ENCODE measurements at places on chromosomes 11 and 22. TPM values are rescaled to one million over a fixed set of nuclear protein-coding genes. Genes with fewer than 3 reads are reported as not detected.

Gene OR51E2
- not detected for total RNA-seq

Gene SLN
- total RNA-seq: not detected

DNA sequence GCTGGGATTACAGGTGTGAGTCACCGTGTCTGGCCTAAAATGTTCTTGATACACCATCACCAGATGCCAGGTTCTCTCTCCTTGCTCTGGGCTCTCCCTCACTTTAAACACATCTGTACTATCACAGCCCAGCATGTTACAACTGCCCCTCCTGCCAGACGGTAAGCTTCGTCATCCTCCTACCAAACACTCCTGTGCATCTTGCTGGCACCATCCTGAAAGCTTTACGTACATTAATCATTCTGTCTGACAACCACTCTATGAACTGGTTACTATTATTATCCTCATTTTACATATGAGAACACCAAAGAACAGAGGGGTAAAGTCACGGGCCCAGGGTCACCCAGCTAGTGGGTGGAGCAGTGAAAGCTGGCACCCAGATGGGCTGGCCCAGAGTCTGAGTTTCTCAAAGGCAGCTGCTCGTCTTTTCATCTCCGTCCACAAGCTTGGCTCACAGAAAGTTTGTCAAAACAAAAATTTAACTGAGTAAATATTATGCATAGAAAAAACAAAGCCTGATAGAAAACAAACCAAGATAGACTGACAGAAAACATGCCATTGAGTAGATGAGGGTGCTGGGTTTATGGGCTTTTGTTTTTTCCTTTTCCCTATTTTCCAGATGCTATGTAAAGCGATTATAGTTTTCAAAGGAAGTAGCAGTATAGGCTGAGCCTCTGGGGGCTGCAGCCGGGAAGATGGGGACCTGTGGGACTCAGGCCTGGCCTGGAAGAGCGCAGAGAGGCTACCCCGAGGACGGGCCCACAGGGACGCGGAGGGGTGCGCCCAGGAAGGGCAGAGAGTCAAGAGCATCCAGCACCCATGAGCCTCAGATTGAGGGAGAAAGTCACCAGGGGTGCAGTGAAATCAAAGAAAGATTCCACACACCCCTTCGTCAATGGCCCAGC, 9.5 kb downstream of the PLA2G6 start:
- no peak for DNase-seq

Gene CHRM1
- total RNA-seq: not detected

- peak; percentile 34 for DNase-seq
Measured at GRCh38 chr11:66326261-66327111, 9.6 kb upstream of the CD248 start.

- DNase-seq: peak; percentile 78
Measured at GRCh38 chr22:38755155-38755910, 465 bp downstream of the SUN2 start.

GRCh38 chr22:39360674-39361413, 11.1 kb downstream of the SYNGR1 start:
- no peak for DNase-seq

Gene DKK3
- total RNA-seq: not detected

Gene OR52I1
- total RNA-seq: not detected

Gene CAPN5
- total RNA-seq: 1.1 TPM

DNA sequence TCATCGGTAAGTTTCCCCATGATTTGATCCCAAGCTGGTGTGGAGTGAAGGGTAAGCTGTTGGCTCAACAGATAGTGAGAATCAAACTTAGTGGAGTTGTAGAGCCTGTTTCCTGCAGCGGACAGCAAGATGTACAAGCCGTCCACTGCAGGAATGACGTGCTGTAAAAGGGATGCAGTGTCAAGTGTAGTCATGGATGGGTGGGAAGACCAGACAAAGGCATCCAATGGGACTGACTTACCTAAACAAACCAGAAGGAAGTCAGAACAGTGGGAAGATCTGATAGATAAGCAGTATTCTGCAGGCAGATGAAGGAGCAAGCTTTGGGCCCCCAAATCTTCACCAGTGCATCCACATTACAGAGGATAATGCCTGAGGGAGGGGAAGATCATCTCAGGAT, 8.8 kb downstream of the ZBTB16 start:
- DNase-seq: no peak

- DNase-seq: peak; percentile 8
Measured at GRCh38 chr11:93236741-93237675, 39.2 kb upstream of the SLC36A4 start.

Gene ACR
- total RNA-seq: not detected

- no peak for DNase-seq
Measured at GRCh38 chr22:46575911-46576555, 38.6 kb upstream of the CELSR1 start.

Gene PDE3B
- 92.1 TPM for total RNA-seq

DNA sequence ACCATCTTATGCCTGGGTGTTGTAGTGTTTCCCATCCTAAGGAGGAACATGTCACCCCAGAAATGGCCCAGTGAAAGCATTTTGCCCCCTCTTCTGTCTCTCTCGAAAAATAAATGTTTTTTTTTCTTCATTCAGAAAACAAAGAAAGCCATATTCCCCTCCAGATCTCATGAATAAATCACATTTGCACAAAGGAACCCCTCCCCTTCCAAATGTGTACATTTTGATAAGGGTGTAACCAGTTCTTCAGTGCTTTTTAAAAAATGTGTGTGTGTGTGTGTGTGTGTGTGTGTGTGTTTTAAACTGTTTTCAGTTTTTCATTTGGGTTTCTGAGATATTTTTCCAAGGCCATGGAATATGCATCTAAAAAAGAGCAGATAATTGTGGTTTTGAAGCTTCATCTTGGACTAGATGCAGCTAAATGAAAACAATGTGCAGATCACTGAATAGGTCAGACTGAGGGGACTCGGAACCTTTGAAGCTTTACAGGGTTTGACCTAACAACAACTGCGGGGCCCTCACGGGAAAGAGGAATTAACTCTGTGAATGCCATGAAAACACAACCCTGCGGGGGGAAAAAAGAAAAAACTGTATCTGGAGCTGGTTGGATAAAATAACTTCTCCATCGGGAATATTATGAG, 76.4 kb downstream of the YAP1 start:
- DNase-seq: no peak

DNA sequence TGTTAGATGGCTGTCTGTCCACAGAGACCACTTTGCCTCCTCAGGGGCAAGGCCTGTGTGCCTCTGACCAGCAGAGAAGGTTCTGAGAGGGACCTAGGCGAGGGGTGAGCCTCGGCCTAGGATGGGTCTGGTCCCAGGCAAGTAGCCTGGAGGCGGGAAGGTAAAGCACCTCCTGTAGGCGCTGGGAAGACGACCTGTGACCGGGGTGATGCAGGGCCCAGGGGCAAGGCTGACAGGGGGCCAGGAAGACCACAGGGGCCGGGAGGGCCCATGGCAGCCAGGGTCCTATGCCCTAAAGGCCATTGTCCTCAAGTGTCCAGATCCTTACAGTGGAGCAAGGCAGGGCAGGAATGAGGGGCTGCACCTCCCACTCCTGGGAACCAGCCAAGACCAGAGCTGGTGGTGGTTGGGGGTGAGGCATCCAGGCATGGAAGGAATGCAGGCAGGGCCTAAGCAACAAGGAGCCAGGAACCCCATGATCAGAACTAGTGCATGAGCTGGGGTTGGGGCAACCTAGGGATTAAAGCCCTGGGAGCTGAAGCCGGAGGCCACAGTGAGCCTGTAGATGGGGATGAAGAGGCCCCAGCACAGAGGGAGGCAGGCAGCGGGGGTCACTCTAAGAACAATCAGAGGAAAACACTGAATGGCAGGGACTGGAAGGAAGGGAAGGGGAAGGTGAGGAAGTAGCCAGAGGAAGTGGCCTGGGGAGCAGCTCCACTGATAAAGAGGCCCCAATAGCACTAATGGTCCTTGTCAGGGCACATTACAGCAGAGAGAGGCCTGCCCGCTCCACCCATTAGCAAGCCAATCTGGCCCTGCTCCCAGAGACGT, 32.9 kb upstream of the KLHL35 start:
- no peak for DNase-seq

DNA sequence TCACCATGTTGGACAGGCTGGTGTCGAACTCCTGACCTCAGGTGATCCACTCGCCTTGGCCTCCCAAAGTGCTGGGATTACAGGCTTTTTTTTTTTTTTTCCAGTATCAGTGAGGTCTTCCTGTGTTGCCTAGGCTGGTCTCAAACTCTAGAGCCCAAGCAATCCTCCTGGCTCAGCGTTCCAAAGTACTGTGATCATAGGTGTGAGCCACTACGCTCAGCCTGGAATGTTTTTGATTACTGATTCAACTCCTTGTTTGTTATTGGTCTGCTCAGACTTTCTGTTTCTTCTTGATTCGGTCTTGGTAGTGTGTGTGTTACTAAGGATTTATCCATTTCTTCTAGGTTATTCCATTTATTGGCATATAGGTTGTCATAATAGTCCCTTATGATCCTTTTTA, 31.3 kb downstream of the NAGA start:
- DNase-seq: no peak

Gene TTC17
- total RNA-seq: 67.8 TPM

DNA sequence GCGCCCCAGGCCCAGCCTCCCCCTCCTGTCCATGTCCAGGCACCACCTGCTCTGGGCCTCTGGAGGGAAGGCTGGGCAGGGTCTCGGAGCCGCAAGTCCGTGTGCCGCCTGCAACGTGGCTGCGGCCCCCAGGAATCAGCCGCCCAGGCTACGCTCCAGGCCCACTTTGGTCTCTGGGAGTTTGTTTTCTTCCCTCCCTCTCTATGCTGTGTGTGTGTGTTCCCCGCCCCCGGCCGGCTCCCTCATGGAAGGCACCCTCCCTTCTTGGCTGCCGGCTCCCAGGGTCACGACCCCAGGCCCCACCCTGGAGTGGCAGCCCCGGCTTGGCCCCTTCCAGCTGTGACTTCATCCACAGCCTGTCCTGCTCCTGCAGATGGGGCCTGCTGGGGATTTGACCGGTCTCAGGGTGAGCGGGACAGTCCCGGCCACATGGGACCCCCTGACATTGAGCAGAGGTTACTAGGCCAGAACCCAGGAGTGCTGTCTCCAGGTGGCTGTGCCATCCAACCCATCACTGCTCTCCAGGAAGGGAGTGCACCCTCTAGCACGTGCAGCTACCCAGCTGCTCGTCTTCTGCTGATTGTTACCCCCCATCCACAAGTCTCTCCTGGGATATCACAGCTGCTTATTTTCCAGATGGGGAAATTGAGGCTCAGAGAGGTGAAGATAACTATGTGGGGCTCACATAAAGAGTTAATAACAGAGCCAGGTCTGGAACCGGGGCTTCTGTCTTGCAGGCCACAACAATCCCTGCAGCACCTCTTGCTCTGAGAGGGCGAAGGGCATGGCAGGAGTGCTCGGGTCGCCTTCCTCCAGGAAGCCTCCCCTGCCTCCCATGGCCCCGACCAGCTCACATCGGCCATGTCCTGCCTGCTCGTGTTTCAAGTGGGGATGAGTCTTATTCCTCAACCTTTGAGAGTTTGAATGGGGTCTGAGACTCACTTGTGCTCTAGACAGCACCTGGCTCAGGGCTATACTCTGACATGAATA, 2.8 kb upstream of the LIF start:
- no peak for DNase-seq

- DNase-seq: no peak
Measured at GRCh38 chr11:96614846-96615245, 225.0 kb downstream of the JRKL start.

Gene FZD4
- 0.31 TPM for total RNA-seq

DNA sequence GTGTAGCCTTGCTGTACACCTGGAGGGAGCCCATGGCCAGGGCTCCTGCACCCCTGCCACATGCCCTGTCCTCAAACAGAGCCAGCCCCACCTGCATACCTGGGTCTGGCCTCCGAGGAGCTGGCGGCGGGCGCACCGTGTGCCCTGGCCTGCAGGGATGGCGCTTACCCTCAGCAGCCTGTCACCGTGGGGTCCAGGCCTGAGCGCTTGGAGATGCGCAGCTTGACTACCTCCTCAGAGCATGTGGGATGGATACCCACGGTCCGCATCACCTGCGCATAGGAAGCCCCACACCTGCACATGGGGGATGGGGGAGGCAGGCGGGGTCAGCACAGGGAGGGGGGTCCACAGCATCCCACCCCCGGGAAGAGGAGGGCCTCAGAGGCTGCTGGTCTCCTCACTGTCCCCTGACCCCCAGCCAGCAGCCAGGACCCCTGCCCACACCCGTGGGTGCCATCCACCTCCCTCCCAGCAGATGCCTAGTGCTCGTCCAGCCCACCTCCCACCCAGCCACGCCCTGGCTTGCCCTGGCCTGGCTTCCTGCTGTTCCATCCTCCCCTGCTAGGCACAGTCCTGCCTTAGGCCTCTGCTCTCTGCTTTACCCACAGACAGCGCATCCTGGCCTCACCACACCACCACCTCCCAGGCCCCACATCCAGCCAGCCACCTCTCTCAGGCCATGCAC, 22.4 kb upstream of the GNB1L start:
- DNase-seq: no peak

Gene OR6T1
- not detected for total RNA-seq

Gene DTX4
- total RNA-seq: 0.70 TPM
